Renal pelvis (tissue), 12 donors: ENCODE measurements at places on chromosomes 5 and 9.
A peak's percentile ranks its signal among the peaks of the same experiment; 100 is the strongest.

DNA sequence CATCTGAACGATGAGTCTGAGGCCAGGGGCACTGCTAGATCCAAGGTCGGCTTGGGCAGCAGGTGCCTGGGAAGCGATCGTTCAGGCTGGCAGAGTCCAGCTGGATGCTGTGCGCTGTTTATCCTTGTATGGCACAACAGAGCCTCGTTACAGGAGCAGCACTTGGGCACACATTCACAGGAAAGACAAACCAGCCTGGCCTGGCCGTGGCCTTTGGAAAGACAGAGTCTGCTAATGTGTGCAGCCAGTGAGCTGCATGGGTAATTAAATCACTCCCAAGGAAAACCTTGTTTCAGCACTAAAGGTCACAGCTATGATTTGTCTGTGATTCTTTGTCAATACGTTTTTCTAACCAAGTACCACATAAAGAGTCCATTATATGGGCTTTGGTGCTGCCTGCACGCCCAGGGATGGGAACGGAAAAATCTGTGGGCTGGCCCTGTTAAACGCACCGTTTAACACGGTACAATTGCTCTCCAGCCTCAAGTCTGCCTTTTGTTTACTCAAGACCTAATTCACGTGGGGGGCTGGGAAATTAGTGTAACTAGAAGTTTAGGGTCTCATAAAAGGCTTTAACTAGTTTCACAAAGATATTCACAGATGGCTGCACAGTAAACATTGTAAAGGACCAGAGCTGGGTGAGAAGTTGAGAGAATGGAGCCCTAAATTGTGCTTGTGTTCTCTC is 509.3 kb downstream of the KDM4C start:
- peak; percentile 49 for DNase-seq

GRCh38 chr5:109998726-109999125 is 309.0 kb downstream of the MAN2A1 start:
- DNase-seq, result no peak

GRCh38 chr5:131996210-131997025 is 15.0 kb downstream of the ACSL6 start:
- no peak for DNase-seq

DNA sequence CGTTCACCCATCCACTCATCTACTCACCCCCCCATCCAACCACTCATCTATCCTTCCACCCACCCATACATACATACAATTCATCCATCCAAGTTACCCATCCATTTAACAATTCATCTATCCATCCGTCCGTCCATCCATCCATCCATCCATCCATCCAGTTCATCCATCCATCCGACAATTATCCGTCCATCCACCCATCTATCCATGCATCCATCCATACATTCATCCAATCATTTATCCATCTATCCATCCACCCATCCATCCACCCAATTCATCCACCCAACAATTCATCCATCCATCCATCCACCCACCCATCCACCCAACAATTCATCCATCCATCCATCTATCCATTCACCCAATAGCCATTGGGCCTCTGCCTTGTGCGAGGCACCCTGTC is 173.2 kb upstream of the MVB12B start:
- no peak for DNase-seq

DNA sequence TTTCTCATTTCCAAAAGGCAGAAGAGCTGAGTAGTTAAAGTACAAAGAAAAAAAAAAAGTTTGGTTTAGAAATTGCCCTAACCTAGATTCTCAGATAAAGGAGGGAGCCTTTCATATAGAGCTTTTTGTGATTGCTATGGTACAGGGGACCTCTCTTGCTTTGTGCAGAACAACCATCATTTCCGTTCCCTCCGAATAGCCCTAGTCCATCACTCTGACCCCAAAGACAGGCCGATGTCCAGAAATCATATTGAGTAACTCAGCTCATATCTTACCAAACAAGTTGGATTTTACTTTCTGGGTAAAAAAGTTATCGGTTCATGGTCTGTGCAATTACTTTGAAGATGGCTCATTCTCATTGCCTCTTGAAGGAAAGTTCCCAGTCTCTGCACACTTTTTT is 36.7 kb upstream of the COL15A1 start:
- DNase-seq, result no peak

- peak; percentile 37 for DNase-seq
Measured at GRCh38 chr9:92535940-92536850, at the start of gene ECM2. Gene ECM2, minus strand, starts transcription at chr9:92535990. Its CDS starts 13,124 bp downstream, at chr9:92522866.

- DNase-seq, result no peak
Measured at GRCh38 chr9:121682201-121682600, 30.8 kb downstream of the DAB2IP start.

- no peak for DNase-seq
Measured at GRCh38 chr5:95727764-95728191, 3.4 kb upstream of the RHOBTB3 start.

- DNase-seq, result no peak
Measured at GRCh38 chr9:94112716-94113465, 28.6 kb downstream of the PTPDC1 start.

DNA sequence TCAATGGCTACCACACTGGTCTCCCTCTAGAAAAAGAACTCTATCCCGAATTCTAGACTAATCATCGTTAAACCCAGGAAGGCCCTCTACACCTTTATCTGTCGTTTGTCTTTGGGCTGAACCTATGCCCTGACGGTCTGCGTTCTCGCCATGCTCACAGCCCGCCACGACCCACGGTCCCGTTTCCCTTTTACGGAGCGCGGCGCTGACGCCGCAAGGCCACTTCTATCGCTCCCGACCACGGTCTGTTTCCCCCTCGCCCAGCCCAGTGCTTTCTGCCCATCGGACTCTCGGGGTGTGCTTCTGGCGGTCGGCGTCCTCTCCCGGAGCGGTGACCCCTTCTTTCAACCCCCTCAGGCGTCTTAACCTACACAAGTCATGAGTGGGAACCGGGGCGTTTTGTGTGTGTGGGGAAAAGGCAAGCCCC is 974 bp downstream of the C9orf40 start:
- DNase-seq, result peak; percentile 41

DNA sequence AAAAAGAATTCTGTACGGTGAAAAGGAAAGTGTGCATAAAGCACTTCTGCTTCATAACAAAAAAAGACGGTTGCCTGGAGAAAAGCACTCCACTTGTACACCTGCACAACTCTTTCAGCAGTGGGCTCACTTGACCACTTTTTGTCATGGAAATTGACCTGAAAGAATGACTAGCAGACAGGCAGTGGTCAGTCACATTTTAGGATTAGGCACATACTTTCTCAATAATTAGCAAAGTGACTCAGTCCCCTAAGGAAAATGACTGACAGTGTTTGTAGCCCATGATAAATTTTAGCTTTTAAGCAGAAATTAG is 169.3 kb downstream of the FANCC start:
- DNase-seq, result no peak

DNA sequence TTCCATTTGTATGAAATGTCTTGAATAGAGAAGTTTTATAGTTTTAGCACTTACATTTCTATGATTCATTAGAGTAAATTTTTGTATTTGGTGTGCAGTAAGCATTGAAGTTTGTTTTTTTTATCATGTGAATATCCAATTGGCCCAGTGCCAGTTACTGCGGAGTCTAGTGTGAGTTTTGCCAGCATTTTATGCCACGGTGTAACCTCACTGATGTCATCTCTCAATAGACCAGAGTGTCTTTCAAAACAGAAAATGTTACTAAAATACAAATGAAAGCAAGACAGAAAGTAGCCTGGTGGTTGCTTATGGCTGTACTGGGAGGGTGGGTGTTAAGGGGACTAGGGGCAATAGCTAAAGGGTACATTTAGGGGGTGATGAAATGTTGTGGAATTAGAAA is 62.8 kb downstream of the IPPK start:
- DNase-seq, result no peak

DNA sequence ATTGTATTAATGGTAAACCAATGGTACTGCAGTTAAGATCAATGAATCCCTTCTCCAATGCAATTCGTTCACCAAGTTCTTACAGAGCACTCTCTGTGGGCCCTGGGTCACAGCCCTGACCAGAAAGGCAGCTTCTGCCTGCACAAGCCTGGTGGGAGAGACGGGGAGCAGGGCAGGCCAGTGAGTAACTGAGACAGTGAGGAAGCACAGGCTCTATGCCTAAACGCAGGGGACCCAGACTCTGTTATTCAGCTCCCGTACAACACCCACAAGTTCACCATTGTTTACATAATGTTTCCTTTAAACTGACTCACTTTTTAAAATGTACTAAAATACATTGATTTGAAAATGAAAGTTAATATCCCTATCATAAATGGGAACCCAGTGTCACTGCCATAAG is 40.5 kb upstream of the CTSL start:
- no peak for DNase-seq

DNA sequence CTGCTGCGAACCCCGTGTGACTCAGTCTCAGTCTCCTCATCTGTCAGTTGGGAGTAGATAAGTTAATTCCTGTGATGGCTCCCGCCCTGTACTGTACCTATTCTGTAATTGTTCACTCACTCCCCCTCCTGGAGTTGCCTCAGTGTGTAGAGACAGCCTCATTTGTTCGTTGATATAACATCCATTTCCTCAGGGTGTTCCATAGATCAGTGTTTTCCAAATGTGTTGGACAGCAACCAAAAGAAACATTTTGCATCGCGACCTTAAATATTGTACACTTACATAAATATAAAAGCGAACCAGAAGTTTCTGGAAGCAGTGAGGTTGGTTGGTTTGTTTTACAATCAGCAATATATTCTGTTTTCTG is 698 bp downstream of the NFX1 start:
- DNase-seq, result no peak

GRCh38 chr9:24245988-24246387 is 299.7 kb downstream of the IZUMO3 start:
- DNase-seq, result no peak

DNA sequence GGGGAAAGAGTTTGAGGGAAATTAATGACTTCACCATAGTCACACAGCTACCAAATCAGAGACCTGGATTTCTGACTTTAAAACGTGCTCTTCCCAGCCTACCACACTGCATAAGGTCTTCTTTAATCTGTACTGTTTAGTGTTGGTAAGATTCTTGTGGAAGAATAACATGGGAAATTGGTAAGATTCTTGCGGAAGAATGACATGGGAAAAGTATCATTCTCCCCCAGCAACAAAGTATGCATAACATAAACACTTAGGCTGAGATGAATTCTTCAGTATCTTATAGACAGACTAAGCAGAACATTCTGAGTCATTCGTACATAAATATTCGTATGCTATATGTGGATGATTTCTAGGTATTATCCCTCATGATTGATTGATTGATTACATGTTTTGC is 170.4 kb downstream of the FOCAD start:
- no peak for DNase-seq

DNA sequence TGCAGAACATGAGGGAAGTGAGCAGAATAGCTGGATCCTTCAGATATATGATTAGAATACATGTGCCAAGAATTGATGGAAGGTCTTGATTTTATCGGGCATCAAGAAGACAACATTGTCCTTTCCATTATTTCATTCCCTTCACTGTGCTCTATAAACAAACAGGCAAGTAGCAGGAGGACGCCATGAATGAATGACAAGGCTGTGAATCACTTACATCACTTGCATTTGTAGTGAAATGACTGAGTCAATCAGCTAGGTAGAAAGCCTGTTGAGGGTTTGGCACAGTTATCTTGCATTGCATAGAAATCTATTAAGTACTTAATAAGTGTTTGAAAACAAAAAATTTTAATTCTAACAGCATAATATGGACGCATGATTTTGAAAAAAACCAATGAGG is 548.8 kb upstream of the IZUMO3 start:
- DNase-seq, result no peak

GRCh38 chr9:125960626-125961025 is 213.5 kb downstream of the PBX3 start:
- DNase-seq, result no peak

DNA sequence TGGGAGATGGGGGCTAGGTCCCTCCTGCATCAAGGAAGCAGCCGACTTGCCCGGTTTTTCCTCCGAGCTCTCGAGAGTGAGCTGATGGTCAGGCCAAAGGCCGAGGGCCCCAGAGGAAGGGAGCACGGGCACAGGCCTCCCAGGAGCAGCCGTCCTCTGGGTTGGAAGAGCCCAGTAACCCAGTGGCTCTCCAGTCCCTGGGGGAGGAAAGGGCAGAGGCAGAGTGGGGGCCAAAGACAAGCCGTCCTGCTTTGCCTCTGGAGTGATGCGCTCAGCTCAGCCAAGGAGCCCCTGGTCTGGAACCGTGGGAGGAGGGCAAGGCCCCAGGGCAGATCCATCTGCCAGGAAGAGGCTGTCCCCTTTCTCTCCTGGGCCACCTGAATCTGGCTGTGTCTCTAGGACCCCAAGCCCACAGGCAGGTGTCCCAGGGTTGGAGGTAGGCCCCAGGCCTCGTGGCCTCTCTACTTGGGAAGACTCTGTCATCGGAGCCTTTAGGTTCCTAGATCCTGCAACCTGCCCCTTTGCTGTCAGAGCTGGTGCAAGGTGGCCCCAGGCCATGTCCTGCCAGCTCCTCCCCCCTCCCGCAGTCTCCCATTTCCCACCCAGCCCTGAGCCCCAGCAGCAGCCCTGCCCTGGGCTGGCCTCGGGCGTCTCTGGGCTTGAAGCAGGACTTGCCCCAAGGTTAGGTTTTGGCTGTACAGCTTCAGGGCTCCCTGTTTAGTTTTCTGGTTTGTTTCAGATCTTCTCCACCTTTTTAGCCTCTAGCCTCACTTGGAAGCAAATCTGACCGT is 224.1 kb downstream of the CACNA1B start:
- no peak for DNase-seq

DNA sequence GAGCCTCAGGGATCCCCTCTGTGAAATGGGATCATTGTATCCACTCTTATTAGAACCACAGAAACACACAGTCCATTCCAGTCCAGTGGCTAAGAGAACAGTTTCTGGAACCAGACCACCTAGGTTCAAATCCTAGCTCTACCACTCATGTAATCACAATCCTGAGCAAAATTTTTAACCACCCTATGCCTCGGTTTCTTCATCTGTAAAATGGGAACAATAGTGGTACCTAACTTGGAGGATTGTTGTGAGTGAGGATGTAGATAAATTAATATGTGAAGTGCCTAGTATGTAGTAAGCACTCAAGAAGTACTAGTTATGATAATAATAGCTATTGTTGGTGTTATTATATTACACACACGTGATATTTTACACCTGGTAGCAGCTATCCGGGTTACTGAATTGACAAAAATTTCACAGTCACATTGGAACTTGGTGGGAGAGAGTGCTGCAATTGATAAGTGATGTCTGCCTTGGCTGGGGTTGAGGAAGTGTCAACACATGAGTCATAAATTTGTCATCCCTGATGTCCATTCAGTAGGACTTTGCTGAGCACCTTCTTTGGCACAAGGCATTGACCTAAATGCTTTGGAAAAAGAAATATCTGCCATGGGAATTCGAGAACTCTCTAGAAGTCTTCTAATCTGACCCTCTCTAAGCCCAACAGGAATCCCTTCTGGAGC is 68.4 kb downstream of the COL27A1 start:
- DNase-seq, result no peak

DNA sequence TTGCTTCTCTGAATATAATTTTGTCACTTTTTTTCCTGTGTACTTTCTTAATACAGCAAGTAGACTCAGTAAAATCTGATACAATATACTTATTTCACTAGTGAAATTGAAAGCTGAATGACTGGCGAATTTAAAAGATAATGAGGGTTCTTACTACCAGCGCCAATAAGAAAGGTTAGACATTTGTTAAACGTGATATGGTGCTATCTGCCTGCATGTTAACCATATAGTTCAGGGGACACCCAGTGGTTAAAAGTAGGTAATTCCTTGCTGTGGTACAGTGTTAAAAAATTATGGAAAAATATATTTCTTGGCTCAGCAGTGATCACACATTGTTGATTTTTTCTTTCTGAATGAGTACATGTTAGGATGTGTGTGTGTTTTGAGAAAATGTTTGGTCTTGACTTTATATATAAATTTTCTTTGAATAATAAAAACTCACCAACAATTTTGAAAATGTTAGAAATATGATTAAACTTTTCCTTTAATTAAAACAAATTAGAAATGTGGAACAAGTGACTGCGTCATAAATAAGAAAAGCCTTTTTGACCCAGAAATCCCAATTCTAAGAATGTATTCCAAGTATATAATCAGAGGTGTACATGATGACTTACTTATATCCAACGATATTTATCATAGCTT is 25.8 kb downstream of the CAST start:
- DNase-seq, result no peak
